ENCODE measurements at places on chromosomes 2 and 18.
A peak's percentile ranks its signal among the peaks of the same experiment; 100 is the strongest.

- no peak for DNase-seq
These were observed 19.5 kb upstream of the PUM2 start for GRCh38 chr2:20370191-20370590.

- no peak for DNase-seq
These were observed 48.2 kb downstream of the IL1RL2 start for GRCh38 chr2:102235042-102235473.

GRCh38 chr2:226234187-226234586 lies 565.4 kb downstream of the IRS1 start:
- DNase-seq = no peak

- no peak for DNase-seq
These were observed 250.3 kb upstream of the FOSL2 start for GRCh38 chr2:28142386-28142785.

GRCh38 chr2:8391126-8391525 lies 290.7 kb upstream of the ID2 start:
- no peak for DNase-seq

DNA sequence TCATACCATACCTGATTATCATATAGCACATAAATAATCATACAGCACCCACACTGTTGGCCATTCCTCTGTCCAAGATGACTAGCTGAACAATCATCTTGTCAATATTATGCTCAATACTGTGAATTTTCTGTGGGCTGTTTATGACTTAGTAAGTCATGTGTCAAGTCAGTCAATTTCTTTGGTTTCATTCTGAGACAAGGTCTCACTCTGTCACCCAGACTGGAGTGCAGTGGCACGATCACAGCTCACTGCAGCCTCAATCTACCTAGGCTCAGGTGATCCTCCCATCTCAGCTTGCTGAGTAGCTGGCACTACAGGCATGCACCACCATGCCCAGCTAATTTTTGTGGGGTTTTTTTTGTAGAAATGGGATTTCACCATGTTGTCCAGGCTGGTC lies 5.7 kb downstream of the MCM6 start:
- DNase-seq = no peak

- no peak for DNase-seq
These were observed 79.8 kb upstream of the ZFP36L2 start for GRCh38 chr2:43306197-43306596.

GRCh38 chr2:128545829-128546228 lies 227.2 kb upstream of the HS6ST1 start:
- DNase-seq = no peak

- DNase-seq = no peak
These were observed 146.1 kb downstream of the PRPF40A start for GRCh38 chr2:152571048-152571766.

- peak; percentile 79 for DNase-seq
These were observed 37.0 kb upstream of the GRHL1 start for GRCh38 chr2:9914384-9915065.

DNA sequence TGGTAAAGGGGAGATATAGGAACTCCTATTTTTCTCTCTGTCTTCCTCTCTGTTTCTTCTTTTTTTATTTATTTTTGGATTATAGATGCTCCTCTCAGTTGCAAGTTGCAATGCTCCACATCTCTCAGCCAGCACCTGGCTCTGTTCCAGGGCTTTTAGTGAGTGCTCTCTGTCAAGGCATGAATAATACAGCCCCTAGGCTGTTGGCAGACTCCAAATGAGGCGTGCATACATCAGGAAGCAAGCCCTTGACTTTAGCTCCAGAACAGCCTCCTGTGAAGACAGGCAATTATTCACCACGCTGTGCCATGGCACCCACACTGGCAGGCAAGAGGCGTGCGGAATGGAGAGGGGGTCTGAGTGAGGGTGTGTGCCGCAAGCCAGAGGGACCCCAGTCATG lies 228.1 kb upstream of the PXDN start:
- no peak for DNase-seq

DNA sequence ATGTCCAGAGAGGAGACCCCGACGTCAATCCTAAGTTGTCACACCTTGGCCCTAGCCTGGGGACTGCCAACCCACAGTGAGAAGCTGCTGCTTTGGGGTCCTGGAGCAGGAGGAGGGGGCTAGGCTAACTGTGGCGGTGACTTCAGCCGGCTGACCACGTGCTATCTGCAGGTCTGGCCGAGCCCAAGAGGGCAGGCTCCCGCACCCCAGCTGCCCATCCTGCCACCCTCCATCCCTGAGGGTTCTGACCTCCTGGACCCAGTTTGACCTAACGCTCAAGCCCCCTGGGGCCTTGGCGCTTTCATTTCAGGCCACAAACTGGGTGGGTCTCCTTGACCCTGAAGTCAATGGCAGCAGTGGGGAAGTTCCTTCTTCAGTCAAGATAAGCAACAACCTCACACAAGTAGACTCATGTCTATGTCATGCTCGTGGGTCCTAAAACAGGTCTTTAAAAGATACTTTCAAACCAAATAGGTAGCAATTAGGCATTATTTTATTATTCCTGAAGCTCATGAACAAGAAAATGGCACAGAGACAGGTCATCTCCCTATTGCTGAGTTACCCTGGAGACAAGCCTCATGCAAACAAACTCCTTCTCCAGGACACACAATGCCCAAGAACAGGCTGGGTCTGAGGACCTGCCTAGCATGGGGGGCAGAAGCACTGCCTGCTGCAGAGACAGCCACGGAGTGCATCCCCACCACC lies 2.3 kb downstream of the HES6 start:
- no peak for DNase-seq

DNA sequence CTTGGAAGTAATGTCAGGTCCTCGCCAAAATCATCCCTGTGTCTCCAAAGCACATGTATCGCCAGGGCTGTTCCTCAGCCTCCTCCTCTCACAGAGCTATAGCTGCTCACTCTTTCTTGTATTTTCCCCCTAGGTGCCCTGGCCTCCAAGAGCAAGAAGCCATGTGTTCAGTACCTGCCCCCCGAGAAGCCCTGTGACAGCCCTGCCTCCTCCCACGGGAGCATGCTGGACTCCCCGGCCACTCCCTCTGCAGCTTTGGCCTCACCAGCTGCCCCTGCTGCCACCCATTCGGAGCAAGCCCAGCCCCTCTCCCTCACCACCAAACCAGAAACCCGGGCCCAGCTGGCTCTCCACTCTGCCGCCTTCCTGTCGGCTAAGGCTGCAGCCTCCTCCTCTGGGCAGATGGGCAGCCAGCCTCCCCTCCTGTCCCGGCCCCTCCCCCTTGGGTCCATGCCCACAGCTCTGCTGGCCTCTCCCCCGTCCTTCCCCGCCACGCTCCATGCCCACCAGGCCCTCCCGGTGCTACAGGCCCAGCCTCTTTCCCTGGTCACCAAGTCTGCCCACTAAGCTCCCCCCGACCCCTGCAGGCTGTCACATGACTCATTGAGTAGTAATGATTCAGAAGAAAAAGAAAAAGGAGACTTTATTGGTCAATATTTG lies 18.8 kb downstream of the TGOLN2 start:
- DNase-seq = no peak

DNA sequence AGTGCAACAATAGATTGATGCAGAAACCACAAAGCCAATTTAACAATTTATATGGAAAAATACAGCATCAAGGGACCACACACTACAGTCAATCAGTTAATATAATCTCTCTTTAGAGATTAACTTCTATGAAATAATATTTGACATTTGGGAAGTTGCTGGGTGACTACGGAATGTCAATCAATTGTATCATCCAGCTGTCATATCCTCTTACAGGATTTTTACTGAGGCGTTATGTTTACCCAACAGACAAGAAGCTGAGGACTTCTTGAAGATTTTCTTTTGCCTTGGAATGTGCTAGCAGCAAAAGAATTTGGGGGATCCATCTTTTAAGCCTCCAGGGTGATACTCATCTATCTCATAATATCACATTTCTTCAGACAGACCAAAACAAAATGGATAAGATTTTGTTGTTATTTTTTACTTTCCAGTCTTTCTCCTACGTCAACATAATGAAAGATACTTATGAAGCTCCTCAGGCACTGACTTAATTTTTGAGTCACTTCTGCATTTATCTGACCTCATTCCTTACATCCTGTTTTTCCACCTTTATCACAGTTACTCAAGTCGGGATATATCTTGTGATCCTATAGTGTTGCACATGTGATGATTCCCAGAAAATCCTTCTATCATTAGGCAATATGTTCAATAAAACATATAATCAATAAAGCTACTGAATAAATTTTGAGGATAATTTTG lies 227.2 kb upstream of the SPHKAP start:
- no peak for DNase-seq

DNA sequence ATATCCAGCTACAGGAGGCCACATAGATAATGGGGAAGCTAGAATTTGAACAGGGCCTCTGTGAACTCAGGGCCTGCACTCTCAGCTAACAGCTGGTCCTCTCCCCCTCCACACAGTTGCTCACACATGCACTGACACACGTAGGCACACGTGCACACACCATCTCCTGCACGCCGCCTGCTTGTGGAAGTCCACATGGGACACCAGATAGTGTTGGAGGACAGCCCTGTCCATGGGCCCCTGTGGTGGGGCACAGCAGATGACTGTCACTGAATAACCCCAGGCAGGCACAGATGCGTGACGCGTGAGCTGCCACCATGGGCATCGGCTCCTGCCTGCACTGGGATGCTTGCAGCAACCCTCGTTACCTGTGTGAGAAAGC lies 52.9 kb downstream of the ADI1 start:
- DNase-seq = no peak

DNA sequence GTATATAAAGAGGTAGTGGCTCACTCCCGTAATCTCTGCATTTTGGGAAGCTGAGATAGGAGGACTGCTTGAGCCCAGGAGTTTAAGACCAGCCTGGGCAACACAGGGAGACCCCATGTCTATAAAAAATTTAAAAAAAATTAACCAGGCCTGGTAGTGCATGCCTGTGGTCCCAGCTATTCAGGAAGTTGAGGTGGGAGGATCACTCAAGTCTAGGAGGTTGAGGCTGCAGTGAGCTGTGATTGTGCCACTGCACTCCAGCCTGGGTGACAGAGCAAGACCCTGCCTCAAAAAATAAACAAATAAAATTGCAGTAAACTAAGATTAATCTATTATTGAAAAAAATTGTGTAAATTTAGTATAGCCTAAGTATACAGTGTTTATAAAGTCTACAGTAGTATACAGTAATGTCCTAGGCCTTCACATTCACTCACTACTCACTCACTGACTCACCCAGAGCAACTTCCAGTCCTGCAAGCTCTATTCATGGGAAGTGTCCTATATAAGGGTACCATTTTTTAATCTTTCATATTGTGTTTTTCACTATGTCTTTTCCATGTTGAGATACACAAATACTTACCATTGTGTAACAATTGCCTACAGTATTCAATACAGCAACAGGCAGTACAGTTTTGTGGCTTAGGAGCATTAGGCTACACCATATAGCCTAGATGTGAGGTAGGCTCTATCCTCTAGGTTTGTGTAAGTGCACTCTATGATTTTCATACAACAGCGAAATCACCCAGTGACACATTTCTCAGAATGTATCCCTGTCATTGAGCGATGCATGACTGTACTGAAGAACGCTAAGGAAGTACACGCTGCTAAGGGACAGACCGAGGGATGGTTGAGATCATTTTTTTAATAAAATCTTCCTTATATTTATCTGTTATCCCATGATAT lies 10.4 kb upstream of the MAP4K3 start:
- no peak for DNase-seq

DNA sequence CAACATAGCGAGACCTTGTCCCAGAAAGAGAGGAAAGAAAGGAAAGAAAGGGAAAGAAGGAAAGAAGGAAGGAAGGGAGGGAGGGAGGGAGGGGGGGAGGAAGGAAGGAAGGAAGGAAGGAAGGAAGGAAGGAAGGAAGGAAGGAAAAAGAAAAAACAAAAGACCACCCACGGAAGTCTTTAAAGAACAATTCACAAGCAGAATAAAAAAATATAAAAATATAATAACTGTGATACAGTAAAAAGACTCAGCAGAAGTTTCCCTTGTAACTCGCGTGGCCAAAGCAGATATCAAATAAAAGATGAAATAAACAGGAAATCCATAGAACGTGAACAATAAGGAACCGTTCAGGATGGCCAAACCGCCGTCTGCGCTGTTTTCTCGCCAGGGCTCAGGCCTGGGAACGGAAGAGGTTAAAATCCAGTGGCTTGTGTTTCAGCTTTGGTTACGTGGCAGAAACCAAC lies 1.2 kb upstream of the SLC1A4 start:
- DNase-seq = no peak

All from HFF-Myc (cell line).